CD8-positive, alpha-beta T cell (primary cell): ENCODE measurements at places on chromosomes 7 and 10.

DNA sequence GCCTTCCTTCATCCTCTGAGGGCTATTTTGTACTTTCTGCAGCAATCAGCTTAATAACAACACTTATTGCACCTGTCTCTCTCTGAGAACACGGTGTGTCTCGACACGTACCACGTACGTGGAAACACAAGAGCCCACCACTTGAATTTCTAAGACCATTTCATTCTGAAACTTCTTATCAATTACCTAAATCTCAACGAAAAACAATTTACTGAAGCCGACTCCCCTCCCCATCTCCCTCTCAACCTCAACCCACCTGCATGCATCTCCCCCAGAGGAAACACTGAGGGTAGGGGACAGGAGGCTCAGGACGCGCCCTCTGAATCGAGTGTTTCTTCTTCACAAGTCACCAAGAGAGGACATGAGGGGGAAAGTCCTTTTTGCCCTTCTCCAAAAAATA is 278.6 kb downstream of the USP6NL start:
- DNase-seq, result no peak

GRCh38 chr10:31253237-31253636 is 65.8 kb upstream of the ZEB1 start:
- no peak for DNase-seq

DNA sequence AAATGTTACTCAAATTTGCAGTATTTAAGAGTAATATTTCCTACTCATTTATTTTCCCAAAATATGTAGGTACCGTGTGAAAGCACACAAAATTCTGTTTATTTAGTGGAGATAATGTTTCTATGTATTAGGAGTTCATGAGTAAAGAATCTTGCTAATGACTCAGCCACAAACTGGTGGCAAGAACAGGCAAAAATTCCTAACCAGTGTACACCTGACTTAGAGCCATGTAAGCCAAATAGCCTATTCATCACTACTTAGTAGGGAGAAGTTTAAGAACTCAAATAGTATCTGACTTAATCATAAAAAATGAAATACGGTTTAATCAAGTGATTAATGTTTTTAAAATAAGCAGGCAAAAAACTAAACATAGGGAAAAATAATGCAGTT is 169.0 kb downstream of the SRPK2 start:
- DNase-seq, result no peak

DNA sequence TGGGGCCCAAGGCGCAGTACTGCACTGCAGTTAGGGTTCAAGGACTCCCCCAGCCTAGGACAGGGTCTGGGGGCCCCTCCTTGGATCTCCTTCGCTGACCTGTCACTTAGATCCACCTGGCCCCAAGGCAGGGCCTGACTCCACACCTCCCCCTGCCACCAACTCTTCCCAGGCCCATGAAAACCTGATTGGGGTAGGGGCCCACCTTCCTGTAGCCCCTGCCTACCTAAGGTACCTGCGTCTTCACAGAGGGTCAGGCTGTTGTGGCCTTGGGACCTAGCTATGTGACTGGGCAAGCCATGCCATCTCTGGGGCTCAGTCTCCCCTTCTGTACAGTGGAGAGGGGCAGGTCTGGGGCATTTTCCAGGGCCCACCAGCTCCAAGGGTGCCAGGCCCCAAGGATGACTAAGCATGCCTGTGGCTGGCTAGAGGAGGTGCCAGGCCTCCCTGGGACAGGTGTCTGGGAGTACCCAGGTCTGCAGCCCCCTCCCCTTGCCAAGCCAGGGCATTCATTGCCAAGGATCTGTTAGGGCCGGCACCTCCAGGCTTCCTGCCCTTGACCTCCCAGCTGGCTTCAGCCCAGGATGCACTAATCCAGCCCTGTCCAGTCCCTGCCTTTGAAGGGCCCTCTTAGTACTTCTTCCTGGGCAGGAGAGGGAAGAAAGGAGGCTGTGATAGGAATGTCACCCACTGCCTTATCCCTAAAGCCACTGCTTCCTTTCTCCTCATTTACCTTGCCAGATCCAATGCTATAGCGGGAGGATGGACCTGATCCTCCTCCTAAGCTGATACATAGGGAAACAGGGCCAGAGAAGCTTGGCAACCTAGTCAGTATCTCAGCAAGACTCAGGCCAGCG is 1.3 kb downstream of the LIMK1 start:
- no peak for DNase-seq

- DNase-seq, result peak; percentile 49
These were observed 40.5 kb upstream of the SLF2 start for GRCh38 chr10:100872034-100872791.

DNA sequence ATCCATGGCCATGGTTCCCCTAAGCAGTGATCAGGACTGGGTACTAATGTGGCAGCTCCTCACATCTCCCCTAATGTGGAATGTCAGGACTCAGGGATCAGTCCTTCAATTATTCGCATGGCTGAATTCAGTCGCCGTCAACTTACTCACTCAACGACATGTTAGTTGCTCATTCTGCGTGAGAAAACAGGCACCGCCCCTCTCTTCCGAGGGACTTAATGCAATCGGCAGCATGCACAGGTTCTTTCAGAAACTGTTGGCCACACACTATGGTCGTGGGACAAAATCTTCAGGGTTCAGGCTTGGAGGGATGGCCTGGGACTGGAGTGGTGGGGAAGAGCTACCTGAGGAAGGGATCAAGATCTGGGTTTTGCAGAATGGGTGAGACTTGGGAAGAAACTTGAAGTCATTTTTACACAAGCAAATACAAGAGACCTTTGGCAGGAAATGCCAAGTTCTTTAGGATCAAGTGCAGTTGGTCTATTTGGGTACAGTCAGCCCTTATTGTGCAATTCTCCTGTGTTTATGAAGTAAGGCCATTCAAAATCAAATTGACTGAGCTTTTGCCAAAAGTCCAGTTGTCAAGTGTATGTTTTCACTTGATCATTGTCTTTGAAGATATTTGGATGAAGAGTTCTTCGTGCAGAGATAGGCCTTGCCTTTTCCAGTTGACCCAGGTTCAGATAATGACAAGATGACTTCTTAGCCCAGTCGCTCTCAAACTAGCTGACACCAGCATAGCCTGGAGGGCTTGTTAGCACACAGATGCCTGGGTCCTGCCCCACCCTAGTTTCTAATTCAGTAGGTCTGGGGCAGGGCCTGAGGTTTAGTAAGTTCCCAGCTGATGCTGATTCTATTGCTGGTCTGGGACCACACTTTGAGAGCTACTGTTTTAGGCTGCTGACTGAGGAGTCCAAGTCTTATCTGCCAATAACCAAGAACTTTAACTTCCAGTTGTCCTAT is 48.5 kb downstream of the LRRC18 start:
- DNase-seq, result no peak

- DNase-seq, result peak; percentile 53
These were observed 190.4 kb downstream of the DGKI start for GRCh38 chr7:137656227-137656849.

GRCh38 chr10:33657154-33657908 is 322.9 kb upstream of the NRP1 start:
- DNase-seq, result no peak

DNA sequence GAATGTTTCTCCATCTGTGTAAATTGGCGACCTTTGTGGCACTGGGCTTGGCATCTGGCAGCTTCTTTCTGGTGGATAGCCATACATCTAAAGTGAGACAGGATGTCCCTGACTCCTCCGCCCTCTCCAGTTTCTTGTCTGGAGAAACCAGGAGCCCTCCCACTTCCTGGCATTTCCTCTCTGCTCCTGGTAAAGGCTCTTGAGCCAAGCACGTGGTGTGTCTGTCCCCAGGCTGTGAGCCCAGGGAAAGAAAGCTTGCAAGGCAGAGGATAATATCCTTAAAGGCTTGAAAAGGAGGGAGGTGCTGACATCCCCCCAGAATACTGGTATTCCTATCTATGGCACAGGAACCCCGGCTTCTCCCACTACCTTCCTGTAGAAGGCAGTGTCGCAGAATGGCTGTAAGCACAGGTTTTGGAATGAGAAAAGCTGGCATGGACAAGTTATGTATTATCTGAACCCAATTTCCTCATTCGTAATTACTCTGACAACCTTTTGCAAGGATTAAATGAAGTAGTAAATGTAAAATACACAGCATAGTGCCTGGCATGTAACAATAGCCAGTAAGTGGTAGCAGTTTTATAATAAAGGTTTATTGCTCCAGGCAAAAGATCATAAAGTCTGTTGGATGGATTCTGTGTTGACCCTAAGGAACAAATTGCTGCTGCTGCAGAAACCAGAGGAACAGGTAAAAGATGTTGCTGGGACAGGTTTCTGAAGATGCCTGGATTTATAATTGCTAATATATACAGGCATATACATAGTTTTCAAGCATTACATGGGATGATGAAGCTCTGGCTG is 11.8 kb upstream of the ACSL5 start:
- DNase-seq, result no peak

- DNase-seq, result no peak
These were observed 8.0 kb downstream of the VENTX start for GRCh38 chr10:133245439-133246235.

GRCh38 chr7:10759120-10759519 is 214.6 kb upstream of the PHF14 start:
- no peak for DNase-seq

DNA sequence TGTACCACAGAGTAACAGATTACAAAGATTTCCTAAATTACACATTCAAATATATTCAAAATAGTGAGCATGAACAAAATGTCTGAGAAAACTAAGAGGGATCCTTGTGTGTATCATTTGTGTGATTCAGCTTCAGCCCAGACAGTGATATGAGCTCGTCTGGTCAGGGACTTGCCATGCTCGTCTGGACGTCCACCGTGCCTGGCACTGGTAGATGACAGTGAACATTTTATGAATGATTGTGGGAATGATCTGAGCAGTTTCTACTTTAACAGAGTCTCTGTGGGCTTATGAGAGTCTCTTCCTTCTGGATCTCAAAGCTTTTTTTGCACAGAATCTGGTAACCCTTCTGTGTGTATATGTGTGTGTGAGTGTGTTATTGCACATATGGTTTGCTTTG is 34.2 kb upstream of the ANKRD2 start:
- DNase-seq, result no peak

- DNase-seq, result no peak
These were observed 443 bp downstream of the RNF32 start for GRCh38 chr7:156640949-156641485.

- DNase-seq, result no peak
These were observed 450.7 kb downstream of the PARD3 start for GRCh38 chr10:34364253-34365037.

DNA sequence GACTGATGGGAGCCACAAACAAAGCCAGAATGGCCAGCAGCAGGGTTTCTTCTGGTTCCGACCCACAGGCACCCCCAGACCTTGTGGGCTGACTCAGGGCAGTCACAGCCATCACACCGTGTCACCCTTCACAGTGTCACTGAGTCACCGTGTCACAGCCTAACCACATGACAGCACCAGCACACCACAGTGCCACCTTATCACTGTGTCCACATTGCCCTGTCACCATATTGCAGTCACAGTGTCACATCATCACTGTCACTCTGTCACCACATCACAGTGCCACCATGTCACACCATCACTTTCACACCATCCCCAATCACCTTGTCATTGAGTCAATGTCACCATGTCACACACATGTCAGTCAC is 77.0 kb downstream of the OAT start:
- peak; percentile 40 for DNase-seq

DNA sequence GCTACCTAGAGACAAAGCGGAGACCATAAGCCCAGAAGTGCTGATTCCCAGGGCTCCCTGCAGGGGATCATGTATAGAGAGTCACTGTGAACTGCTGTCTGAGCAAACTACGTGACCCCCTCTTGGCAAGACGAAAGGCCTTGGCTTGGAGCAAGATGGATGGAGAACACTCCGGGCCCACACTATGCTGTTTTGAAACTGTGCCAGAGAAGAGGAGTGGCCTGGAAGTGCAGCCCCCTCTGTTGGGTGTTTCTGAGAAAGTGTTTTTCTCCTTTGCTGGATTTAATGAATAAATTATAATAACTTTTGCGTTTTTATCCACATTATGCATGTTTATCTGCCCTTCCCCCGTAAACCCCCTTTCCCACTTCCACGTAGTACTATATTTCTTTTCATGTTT is 639.3 kb upstream of the GALNT17 start:
- DNase-seq, result no peak

DNA sequence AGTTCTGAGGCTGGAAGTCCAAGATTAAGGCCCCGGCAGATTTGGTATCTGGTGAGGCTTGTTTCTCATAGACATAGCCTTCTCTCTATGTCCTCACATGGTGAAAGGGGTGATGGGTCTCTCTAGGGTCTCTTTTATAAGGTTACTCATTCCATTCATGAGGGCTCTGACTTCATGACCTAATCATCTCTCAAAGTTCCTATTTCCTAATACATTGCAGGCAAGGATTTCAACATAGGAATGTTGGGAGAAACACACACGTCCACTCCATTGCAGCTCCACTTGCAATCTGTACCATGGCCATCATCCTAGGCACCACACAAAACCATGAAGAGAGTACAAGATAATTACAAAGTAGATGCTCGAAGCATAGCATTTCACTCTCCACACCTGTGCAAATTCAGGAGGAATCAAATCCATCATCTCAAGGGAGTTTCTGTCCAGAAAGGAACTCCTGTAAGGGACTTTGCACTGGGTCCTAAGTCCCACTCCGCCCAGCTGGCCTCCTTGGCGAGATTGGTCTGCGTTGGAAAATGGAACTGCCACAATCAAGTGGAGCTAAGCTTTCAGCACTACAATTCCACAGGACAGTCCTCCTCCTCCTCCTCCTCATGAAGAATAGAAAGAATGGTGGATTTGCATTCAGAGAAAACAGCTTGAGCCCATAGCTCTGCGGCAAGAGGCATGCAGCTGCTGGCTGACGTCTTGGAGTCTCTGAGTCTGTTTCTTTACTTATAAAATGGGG is 8.8 kb downstream of the DDC start:
- DNase-seq, result no peak

- no peak for DNase-seq
These were observed 274.7 kb upstream of the HGF start for GRCh38 chr7:82044497-82045080.

- DNase-seq, result no peak
These were observed 75.0 kb downstream of the EEPD1 start for GRCh38 chr7:36228039-36228438.

DNA sequence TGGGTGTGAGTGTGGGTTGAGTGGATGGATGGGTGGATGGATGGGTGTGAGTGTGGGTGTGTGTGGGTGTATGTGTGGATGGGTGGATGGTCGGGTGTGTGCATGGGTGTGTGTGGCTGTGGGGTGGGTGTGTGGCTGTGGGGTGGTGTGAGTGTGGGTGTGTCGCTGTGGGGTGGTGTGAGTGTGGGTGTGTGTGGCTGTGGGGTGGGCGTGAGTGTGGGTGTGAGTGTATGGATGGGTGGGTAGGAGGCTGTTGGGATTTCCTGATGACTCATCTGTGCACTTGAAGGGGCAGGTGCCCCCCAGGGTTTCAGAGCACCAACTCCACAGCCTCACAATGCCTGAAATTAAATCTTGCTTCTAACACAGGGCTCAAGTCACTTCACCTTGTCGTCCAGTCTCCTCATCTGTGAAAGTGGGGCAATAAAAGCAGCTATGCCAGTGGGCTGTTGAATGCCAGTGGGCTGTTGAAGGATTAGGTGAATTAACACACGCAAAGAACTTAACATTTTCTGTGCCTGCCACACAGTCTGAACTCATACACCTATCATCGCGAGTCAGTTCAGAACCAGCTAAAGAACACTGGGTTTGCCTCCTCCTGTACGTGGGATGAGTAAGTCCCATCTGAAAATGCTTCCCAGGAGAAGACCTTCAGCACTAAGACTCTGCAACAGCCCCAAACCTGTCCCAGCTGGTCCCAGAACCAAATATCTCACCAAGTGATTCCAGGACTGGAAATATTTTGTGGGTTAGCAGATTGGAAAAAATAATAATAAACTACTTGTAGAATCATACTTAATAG is 32.0 kb downstream of the SFMBT2 start:
- DNase-seq, result peak; percentile 18
